Activated T-cell treated with anti-CD3 and anti-CD28 coated beads for 24 hours (primary cell): ENCODE measurements at places on chromosomes 1 and 21.

GRCh38 chr1:71400050-71400449 is 319.2 kb upstream of the ZRANB2 start:
- DNase-seq: no peak

- DNase-seq: no peak
These were observed 268.9 kb downstream of the MRPL39 start for GRCh38 chr21:25338415-25338814.

DNA sequence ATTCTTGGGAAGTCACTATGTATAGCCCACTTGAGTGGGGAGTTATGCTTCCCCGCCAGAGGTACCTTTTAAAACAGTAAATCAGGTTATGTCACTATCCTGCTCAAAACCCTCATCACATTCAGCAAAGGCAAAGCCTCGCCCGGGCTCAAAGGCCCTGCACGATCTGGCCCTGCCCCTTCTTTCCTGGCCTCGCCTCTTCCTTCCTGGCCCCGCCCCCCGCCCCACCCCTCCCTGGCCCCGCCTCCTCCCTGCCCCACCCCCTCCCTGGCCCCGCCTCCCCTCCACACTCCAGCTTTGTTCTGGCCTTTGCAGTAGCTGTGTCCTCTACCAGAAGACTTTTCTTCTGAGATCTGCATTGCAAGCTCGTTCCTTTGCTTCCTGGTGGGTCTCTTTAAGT is 6.6 kb downstream of the LDLRAD2 start:
- DNase-seq: peak; percentile 16

GRCh38 chr1:193157360-193157759 is 29.1 kb downstream of the B3GALT2 start:
- DNase-seq: no peak

DNA sequence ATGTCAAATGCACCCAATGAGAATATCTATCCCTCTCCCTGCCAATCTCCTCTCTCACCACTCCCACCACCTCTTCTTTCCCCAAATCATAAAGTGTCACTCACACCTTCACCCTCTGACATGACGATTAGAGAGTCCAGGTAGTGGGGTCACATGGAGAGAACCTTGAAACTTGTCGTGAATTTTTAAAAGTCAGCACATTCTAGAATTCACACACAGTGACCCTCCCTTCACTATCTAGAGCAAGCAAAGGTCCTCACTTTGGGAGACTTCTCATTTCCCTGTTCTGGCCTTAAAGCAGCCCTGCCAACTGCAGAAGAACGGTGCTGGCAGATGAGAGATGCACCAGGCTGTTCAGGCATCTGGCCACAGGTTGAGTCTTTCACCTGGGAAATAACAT is 61.9 kb downstream of the CD34 start:
- DNase-seq: no peak

DNA sequence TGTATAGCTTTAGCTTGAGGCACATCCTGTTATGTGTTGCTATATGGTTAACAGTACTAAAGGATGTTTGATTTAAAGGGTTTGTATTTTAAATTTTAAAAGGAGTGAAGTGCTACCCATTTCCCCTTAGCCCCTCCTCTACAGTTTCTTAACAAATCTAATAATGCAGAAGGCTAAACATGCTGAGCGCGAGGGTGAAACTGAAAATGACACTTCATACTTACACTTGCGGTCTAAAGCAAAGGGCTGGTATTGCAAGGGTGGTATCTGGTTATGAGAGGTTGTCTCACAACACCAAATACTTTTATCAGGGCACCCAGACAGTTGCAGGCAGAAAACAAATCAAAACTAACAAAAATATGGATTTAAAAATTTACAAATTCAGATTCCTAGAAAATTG is 172.3 kb downstream of the SIPA1L2 start:
- DNase-seq: no peak

- DNase-seq: no peak
These were observed 205.2 kb downstream of the ZP4 start for GRCh38 chr1:237685551-237685950.

DNA sequence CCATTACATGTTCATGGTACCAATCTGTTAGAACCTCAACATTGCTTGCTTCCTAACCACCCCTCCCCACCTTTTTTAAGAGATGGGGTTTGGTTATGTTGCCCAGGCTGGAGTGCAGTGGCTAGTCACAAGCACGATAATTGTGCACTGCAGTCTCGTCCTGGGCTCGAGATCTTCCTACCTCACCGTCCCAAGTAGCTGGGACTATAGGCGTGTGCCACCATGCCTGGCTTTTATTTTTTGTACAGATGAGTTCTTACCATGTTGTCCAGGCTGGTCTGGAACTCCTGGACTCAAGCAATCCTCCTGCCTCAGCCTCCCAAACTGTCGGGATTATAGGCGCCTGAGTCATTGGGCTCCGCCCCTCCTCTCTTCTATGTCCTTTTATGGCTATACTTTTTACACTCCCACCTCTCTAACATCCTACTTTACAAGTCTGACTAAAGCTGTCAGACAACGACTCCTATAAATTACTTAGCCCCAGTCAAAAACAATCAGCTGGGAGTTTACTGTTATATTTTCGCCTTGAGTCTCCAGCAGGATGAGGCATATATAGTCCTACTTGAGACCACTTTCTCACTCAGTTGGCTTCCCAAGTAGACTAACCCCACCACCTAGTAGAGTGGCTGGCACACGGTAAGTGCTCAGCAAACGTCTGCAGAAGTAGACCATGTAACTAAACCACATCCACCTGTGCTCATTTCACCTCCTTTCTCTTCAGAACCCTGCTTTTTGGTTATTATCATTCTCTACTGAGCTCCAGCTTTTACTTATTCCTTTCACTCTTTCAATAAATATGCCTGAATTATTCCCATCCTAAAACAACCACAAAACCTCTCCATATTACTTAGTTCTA is 13.8 kb downstream of the ENSA start:
- DNase-seq: no peak

DNA sequence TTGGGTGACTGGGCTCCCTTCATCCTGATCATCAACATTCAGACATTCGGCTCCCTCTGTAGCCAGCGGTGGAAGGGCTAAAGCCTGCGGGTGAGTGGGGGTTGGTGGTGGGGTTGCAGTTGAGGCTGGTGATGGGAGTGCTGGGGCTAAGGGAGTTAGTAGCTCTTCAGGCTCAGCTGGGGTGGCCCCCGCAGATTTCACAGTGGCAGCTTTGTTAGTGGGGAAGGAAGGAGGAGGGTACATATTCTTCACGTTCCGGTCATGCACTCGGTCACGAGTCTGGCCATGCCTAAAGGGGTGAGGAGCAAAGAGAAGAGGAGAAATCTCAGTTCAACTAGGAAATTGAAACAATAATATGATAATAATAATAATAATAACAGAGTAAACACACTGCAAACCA is 6.8 kb downstream of the PSMB4 start:
- no peak for DNase-seq

- DNase-seq: no peak
These were observed 18.8 kb downstream of the AVPR1B start for GRCh38 chr1:206098242-206098919.

GRCh38 chr21:43766734-43767497 is 9.2 kb downstream of the CSTB start:
- no peak for DNase-seq

- no peak for DNase-seq
These were observed 13.7 kb downstream of the PPP1R12B start for GRCh38 chr1:202362212-202362611.

DNA sequence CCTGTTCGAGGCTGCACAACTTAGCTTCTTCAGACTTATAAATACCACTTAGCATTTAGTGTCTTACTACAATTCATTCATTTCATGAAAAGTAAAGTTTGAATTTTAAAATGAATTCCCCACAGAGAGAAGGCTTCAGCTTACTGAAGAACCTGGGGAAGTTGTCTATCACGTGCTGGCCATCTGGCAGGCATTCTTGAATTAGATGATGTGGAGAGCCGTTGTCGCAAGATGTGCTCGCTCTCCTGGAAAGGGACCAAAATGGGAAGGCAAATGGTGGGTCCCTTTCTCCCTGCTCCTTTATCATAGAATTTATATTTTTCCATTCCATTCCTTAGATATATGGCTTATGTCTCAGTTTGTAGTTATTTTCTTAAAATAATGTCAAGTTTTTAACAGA is 90.5 kb downstream of the CD247 start:
- no peak for DNase-seq

DNA sequence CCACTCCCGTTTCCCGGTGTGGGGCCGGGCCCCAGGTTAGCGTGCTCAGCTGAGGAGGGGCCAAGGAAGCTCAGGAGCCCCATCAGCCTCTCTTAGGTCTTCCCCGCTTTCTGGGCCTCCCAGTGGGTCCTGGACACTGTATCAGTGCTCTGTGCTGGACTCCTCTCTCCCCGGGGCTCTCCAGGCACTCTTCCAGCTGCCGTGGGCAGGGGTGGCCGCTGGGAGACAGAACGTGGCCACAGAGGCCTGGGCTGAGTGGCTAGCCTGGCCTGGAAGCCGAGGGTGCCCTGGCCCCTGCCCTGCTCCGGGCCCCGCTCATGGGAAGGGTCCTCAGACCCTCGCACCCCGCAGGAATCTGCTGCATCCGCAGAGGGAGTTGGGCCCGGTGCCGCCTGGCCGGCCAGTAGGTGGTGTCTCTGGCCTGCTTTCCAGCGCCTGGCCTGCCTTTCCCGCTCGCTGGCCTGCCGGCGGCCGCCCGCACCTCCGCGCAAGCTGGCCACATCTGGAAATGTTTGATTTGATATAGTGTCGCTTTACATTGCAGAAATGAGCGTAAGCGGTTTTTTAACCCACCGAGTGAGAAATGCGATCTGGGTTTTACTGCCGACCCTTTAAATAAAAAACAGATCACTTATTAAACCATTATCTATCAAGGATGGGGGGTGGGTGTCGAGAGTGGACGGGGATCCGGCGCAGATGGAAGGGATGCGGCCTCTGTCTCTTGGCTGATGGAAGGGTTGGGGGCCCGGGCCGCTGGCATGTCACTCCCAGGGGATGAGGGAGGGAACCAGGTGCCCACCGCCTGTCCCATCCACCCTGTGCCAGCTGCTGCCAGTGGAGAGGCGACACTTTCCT is 74.4 kb upstream of the TTC34 start:
- DNase-seq: no peak

GRCh38 chr1:180623579-180624347 is 8.1 kb upstream of the XPR1 start:
- no peak for DNase-seq

DNA sequence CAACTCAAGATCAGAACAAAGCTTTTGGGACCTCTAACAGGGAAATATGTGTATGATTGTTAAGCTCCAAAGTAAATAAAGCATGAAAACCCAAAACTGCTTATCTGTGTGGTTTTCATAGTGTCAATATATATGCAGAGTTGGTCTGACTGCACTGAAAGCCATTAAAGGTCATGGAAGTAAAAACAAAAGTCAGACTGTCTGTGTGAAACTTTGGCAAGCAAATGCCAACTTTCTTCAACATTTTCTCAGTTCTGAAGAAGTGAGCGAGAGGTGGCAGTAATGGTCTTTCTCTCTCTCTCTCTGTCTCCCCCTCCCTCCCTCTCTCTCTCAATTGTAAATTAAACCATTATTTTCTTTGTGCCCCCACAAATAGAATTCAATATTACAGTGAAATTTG is 100.1 kb upstream of the S1PR1 start:
- DNase-seq: peak; percentile 12
